Stimulated activated CD4-positive, alpha-beta T cell treated with anti-CD3 and anti-CD28 coated beads, Interleukin-12 subunit alpha, Interleukin-12 subunit beta, amount 100 ng/mL, for 4 hours (primary cell): ENCODE measurements at places on chromosomes 5 and 9.

DNA sequence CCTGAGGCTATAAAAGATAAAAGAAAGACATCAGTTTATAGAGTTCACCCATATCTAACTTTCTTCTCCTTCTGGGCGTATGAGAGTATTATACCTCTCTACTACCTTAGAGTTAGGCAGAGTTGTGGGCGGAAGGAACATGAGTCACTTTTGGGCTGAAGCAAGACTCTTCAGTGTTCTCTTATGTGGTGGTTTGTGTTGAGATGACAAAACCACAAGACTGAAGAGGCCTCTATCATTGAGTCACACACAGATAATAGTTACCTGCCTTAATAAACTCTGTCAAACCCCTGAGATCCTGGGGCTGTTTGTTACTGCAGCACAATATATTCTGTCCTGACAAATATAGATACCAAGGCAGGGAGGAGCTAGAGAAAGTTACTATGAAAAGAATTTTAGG is 184.2 kb downstream of the EFNA5 start:
- DNase-seq, result peak; percentile 16

DNA sequence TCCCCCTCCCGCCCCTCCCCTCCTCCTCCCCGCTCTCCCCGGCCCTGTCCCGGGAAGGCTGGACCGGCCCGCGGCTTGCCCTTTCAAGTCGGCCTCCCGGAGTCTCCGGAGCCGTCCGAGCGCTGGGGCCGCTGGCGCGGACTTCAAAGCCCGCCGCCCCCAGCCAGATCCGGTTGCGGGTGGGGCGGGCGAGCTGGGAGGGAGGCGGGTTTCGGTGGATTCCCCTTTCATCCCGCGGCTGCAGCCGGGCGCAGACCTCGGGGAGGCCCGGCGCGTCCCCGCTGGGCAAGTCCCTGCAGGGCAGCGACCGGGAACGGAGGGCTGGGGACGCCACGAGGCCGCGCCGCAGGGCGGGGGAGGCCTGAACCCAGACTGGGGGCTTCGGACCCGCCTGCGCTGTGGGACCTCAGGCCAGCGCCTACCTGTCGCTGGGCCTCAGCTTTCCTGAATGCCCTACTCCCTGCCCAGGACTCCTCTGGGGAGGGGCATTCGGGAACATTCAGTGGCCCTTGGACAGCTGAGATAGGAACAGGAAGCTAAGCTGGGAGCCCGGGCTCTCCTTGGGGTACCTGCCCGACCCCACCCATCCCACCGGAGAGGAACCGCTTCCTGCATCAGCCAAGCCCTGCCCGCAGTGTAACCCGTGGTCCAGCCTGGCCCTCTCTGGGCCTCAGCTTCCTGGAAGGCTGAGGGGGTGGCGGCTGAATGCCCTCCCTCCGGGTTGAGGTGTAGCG is 23.4 kb downstream of the C9orf50 start:
- no peak for DNase-seq

DNA sequence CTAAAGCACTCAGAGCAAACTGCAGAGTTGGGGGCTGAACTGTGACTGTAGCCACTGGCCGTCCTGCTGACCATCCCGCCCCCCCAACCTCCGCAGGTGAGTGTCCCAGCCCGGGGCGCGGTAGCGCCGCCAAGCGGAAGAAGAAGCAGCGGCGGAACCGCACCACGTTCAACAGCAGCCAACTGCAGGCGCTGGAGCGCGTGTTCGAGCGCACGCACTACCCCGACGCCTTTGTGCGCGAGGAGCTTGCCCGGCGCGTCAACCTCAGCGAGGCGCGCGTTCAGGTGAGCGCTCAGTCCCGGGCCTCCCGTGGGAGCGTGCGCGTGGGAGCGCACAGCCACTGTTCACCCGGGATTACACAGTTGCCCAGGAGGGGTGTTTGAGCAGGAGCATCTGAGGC is 33.7 kb downstream of the PTGES start:
- DNase-seq, result no peak

- no peak for DNase-seq
These were observed 91.5 kb downstream of the GHR start for GRCh38 chr5:42514754-42515153.

DNA sequence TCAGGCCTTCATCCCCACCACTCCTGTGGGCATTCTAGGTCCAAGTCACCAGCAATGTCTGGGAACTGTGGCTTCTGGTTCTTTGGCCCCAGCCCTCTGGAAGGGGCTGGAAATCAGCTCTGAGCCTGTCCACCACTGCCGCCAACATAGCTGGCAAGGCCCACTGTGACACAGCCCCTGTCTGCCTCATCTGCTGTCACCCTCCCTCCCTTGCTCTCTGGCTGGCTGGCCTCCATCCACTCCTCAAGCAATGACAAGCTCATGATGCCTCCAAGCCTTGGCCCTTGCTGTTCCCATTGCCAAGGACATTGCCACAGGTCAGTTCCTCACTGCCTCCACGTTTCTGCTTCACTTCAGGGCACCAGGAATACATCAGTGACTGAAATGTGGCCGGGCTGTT is 93.7 kb downstream of the LHX2 start:
- no peak for DNase-seq

DNA sequence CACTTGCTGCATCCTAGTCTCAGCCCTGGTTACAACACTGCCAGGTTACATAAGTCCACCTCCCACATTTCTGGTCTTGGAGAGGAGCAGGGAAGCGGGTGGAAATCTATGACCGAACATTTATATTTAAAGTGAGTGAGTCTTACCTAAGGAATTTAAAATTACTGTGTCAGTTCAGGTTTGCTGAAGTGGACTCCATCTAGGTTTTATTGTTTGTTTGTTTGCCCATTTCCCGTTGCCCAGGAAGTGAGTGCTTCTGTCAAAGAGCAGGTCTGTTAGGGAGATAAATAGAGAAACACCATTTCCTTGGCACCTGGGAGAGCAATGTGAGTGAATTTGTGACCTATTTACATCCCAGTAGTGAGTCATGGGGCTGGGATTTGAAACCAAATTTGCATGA is 179.5 kb downstream of the KIF4B start:
- no peak for DNase-seq

DNA sequence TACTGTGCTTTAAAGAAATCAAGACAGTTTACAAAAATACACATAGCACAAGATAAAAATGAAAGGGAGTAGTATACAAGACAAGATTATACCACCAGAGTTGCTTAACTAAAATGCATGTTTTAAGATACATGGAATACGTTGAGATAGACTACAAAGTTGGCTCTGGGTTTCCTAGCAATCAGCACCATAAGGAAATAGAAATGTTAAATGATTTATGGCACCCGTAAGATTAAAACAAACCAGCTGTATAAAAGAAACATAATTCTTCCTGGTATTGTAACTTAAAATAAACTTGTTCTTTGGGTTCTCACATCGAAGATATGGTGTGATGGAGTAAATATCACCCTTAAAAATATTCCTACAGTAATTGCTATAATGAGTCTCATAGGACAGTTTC is 9.9 kb upstream of the CSNK1G3 start:
- no peak for DNase-seq

- DNase-seq, result no peak
These were observed 13.9 kb downstream of the NEK6 start for GRCh38 chr9:124271660-124272059.

GRCh38 chr9:89754193-89754592 is 149.4 kb downstream of the GADD45G start:
- no peak for DNase-seq

- no peak for DNase-seq
These were observed 264.8 kb downstream of the HSPA4 start for GRCh38 chr5:133316346-133317343.

DNA sequence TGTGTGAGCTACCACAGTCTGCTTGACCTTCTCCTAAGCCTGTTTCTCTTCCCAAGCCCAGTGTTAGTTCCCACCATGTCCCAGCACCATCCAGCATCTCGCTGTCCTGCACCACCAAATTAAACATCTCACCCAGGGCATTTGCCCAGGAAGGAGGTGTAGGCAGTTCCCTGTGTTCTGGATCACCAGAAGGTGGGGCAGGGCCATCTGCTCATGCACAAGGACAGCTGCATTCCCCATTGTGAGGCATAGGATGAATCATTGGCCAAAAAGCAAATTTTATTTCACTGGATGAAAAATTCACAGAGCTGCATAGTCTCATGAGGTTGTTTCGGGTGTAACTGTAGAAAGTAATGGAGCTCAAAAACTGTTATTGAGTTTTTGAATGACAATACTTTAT is 89.5 kb upstream of the GRIA1 start:
- no peak for DNase-seq

DNA sequence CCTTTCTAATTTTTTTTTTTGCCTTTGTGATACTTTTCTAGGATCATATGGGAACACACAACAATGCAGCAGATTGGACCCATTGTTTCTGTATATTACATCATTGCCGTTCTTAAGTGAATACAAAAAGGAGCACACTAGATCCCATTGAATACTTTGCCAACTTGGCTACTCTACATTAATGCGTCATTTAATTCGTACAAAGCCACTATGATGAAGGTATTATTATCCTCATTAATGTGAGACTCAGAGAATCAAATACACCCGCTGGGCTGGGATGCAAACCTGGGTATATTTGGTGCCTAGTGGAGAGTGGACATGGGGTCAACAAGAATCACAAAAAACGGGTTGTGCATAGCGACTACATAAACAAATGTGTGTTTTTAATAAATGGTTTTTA is 31.9 kb downstream of the OR2K2 start:
- DNase-seq, result no peak

- DNase-seq, result no peak
These were observed 452.6 kb downstream of the AGTPBP1 start for GRCh38 chr9:85289142-85289541.
